ENCODE measurements at places on chromosomes 12 and 14.

DNA sequence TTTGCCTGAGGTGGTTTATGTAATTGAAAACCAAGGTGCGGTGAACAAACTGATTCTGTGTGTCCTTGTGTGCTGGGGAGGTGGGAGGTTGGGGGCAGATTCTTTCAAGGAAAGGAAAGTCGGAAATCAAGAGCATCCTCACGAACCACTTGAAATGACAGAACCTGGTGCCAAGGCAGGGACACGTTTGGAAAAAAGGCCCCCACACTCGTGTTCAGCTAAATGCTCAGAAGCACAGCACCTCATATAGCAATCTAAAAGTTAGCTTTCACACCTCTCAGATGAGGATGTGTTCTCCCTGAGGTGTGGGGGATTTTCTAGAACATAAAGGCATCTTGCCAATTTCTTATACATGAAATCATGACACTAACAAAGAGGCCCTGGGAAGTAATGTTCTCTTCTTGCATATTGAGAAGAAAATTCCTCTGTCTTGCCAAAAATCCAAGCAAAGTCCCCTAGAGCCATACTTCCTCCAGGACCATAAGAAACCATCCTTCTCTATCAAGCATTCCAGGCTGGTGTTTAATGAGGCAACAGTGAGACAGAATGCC, 119.6 kb downstream of the PLXNC1 start:
- no peak for DNase-seq

GRCh38 chr12:75658286-75658685, 146.9 kb upstream of the KRR1 start:
- DNase-seq, result no peak

- peak; percentile 85 for DNase-seq
Observed at GRCh38 chr12:107318806-107319532, 225.6 kb upstream of the CRY1 start.

- no peak for DNase-seq
Observed at GRCh38 chr12:32475724-32476123, 76.4 kb downstream of the FGD4 start.

GRCh38 chr14:70972107-70972976, 65.1 kb downstream of the PCNX1 start:
- DNase-seq, result peak; percentile 86

- peak; percentile 96 for DNase-seq
Observed at GRCh38 chr12:43805860-43806736, at the start of gene TWF1. Gene TWF1, minus strand, starts transcription at chr12:43806317. Its CDS starts 72 bp downstream, at chr12:43806245.

DNA sequence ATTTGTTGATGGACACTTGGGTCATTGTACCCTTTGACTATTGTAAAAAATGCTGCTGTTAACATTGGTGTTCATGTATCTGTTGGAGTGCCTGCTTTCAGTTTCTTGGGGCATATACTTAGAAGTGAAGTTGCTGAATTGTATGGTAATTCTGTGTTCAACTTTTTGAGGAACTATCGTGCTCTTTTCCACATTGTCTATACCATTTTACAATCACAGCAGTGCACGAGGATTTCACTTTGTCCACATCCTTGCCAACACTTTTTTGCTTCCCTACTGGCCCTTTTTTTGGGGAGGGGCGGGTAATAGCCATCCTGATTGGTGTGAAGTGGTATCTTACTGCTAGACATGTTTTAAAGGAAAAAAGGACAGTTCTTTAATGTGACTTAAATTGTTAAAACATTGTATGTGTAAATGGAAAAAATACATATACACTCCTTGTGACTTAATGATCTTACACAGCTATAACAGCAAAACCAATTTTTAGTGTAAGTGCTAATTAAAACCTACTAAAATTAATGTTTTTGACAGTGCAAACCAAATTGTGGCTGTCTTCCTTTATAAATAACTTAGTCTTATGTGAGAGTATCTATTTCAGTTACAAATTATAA, 52.7 kb downstream of the WNK1 start:
- DNase-seq, result no peak

GRCh38 chr14:26709019-26709418, 111.2 kb upstream of the NOVA1 start:
- no peak for DNase-seq

DNA sequence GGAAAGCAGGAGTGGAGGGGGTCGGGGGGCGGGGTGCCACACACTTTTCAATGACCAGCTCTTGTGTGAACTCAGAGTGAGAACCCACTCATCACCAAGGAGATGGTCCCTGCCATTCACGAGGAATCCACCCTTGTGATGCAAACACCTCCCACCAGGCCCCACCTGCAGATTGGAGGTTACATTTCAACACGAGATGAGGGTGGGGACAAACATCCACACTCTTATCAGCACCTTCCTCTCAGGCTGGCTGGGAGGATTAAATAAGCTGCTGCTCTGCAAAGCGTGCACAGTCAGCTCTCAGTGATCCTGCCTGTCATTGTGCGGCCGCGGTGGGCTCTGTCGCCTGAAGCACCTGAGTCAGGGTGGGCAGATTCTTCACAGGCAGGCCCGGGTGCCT, 39.7 kb downstream of the AACS start:
- DNase-seq, result no peak

DNA sequence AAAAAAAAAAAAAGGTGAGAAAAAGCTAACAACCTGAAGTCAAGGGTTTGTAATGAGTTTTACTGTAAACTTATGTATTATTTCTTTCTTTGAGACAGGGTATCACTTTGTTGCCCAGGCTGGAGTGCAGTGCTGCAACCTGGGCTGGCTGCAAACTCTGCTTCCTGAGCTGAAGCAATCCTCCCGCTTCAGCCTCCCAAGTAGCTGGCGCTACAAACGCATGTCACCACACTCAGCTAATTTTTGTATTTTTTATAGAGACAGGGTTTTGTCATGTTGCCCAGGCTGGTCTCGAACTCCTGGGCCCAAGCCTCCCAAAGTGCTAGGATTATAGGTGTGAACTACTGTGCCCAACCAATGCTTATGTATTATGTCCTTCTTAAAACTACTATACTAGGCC, 9.2 kb downstream of the ATF7 start:
- DNase-seq, result no peak

DNA sequence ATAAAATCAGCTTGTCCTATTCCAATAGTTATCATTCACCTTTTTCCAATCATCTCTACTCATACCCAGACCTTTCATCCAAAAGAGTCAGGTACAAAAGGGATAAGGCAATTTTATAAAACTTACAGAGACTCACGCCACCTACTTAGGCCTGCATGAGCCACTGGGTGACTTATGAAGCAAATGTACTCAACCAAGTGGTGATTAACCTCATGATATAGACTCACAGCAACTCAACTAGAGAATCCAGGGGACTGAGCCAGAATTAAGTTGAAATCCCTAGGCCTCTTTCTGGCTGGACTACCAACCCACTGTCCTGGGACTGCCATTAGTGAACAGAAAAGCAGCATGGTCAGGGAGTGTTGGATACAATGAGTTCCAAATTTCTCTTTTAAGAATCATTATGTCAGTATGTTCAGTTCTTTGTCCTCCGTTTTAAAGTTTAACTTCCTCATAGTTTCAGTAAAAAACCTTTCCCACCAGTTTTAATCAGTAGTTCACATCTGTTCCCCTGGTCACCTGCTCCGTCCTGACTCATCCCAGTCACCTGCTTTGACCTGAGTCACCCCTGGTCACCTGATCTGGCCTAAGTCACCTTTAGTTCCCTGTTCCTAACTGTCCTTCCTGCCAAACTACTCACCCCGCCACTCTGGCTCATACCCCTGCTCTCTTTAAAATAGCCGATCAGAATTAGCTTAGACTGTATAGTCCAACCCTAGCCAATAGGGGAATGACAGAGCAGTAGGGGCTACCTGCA, 36.8 kb downstream of the SPTSSA start:
- DNase-seq, result peak; percentile 79

GRCh38 chr14:64623554-64624165, 73.9 kb downstream of the PPP1R36 start:
- peak; percentile 14 for DNase-seq

- no peak for DNase-seq
Observed at GRCh38 chr14:95309261-95310051, 10.3 kb downstream of the CLMN start.

DNA sequence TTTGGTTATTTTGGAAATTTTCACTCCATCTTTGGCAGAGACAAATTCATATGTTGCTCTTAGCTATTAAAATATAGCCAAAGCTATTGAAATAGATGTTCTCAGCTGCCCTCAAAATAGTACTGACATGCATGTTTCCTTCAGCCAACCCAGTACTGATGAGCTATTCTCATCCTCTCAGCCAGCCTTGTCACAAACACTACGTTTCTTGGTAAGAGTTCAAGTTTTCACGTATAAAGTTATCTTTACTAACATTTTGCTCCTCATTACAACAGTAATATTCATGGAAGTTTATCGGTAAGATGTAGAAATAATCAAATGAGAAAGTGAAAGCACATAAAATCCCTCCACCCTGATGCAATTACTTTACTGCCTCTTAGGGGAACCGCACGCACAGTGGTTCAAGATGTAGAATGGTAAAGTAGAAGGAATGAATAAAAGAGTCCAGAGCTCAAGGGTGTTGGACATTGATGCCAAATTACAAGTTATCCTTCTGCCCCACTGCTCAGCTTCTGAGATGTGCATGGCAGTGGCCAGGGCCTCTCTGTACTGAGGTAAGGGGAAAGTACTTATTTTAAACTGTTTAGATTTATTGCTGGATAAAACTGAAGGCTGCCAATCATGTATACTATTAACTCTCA, 20.7 kb downstream of the GCH1 start:
- DNase-seq, result peak; percentile 0

GRCh38 chr14:100604121-100604501, 16.9 kb upstream of the BEGAIN start:
- no peak for DNase-seq

DNA sequence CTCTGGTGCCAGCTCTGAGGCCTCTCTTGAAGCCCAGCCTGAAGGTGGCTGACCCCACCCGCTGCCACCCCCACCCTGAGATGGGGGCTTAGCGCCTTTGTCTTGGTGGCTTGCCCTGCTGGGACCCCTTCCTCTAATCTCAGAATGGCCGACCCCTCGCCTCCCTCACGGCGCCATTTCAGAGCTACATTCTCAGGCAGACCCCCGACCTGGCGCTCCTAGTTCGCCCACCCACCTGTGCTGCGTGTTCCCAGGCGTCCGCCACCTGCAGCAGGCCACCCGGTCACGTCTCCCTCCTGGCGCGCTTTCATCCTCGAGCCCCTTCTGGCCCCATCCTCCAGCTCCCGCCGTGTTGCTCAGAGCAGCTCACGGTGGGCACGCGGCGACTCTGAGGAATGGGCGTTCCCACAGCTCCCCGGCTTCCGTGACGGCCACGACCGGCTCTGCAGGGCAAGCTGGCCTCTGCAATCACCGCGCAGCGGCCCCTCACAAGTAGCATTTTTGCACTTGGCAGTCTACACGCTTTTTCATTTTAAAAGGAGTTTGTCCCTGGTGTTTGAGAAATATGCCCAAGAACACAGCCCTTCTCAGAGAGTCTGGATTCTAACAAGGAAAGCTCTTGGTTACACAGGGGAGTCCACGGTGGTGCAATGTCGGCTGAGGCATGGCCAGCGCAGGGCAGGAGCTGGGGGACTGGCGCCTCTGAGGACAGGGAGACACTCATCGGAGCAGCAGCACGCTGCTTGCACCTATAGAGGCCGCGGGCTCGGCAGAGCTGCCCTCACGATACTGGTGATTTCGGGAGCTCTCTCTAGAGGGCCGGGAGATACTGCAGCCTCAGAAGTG, 105.7 kb upstream of the C14orf180 start:
- DNase-seq, result no peak

GRCh38 chr14:70043001-70043400, 145.8 kb downstream of the SLC8A3 start:
- DNase-seq, result no peak

- DNase-seq, result peak; percentile 50
Observed at GRCh38 chr12:3996322-3996721, 123.1 kb upstream of the PARP11 start.

DNA sequence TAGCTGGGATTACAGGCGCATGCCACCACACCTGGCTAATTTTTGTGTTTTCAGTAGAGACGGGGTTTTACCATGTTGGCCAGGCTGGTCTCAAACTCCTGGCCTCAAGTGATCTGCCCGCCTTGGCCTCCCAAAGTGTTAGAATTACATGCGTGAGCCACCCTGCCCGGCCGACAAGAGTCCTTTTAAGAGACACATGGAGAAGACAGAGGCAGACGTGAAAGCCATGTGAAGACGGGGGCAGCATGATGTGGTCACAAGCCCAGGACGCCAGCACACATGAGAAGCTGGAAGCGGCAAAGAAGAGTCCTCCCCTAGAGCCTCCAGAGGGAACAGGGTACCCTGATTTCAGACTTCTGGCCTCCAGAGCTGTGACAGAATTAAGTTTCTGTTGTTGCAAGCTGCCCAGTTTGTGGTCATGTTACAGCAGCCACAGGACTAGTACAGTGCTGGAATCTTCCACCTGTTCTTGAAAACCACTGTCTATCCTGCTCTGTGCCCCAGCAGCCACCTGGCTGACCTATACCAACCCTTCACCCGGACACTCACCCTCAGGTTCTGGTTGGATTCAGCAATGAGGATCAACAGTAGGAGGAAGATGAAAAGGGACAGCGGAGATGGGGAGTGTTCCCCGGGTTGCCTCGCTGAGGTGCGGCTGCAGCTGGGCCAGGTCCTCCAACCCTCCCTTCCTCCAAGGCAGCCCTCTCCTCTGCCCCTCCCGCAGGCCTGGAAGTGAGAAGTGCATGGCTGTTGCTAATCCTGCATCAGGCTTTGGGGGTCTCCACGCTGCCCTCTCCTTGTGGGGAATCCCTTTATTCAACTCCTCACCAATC, 16.9 kb downstream of the VPS37B start:
- DNase-seq, result peak; percentile 53

DNA sequence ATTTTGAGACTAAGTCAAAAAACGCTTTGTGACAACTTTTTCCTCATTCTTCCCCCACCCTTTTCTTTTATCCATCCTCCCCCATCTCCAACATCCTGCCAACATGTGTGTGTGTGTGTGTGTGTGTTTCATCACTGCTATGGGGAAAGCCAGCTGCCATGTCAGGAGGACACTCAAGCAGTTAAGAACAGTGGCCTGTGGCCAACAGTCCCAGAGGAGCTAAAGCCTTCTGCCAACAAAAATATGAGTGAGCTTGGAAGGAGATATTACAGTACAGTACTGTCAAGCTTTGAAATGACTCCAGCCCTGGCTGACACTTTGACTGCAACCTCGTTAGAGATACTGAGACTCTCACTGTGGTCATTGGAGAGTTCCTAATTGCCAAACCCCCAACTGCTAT, 5.0 kb upstream of the CSRP2 start:
- no peak for DNase-seq

- DNase-seq, result peak; percentile 79
Observed at GRCh38 chr14:74579447-74580274, 32.4 kb downstream of the LTBP2 start.

GRCh38 chr12:80235944-80236343, 136.6 kb downstream of the OTOGL start:
- DNase-seq, result no peak

DNA sequence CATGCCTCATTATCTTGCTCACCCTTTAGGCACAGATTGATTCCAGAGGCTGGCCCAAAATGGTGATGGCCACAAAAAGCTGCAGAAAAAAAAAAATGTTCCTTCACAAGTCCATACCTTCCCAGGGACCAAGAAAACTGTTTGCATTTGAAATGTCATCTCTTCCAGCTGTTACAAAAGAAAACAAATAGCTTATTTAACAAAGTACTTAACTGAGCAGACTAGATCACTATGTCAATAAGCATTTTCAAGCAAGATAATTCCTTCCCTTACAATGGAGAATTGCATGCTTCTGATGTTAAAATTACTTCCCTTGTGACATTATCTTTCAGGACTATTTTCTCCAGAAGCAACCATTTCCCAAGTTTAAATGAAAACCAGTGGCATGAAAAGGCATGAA, 377.9 kb upstream of the KITLG start:
- DNase-seq, result no peak

- no peak for DNase-seq
Observed at GRCh38 chr12:49923880-49924556, 20.3 kb upstream of the FAIM2 start.

All from islet precursor cell (in vitro differentiated cells).